ENCODE measurements at places on chromosomes 1 and 21.

- no peak for DNase-seq
Measured at GRCh38 chr1:156111355-156111962, 3.1 kb upstream of the LMNA start.

GRCh38 chr1:2050793-2051682 is 827 bp downstream of the PRKCZ start:
- DNase-seq: no peak

DNA sequence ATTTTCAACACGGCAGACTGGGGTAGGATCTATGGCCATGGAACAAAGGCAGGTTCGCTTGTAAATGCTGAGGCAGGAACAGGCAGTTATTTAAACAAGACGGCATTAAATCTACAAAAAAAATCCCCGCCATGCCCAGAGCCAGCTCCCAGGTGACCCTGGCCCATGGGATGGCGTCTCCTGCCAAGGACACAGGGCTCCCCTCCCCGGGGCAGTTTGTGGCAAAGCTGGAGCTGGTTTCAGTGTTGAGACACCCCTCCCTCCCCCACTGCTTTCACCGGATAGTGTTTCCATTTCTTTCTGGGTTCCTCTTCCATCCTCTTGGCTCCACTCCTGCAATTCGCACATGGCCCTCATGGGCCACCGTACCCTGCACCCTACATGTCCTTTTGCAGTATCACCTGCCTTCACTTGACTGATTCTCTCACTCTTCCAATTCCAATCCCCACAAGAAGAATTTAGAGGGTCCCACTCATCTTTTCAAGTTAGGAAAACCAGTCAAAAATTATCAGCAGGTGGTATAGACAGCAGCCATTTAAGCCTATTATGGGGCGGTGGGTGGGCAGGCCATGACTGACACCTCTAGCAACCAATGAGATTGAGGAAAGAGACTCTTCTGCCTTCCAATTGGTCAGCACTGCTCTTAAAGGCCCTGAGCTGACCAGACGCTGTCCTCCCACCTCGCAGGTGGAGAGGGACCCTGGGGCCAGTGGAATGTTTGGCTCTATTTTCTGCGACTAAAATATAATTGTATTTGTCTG is 52.0 kb downstream of the OLIG1 start:
- DNase-seq: no peak

- no peak for DNase-seq
Measured at GRCh38 chr1:67733681-67734322, 48.8 kb downstream of the GADD45A start.

- no peak for DNase-seq
Measured at GRCh38 chr1:201226178-201226514, 35.5 kb downstream of the IGFN1 start.

DNA sequence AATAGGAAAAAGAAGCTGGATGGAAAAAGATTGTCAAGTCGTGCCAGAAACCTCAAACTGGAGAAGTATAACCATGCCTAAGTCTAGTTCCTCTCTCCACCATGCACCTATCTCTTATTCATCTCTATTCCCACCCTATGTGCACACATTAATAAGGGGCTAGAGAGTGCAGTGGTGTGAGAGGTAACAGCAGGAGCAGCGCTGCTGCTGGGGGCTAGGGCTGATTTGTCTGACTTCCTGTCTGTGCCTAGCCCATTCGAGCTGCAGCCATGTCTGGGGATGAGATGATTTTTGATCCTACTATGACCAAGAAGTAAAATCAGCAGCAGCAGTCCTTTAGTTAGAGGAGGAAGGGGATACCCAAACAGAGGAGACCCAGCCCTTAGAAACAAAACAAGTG is 43.0 kb downstream of the TRIM33 start:
- no peak for DNase-seq

DNA sequence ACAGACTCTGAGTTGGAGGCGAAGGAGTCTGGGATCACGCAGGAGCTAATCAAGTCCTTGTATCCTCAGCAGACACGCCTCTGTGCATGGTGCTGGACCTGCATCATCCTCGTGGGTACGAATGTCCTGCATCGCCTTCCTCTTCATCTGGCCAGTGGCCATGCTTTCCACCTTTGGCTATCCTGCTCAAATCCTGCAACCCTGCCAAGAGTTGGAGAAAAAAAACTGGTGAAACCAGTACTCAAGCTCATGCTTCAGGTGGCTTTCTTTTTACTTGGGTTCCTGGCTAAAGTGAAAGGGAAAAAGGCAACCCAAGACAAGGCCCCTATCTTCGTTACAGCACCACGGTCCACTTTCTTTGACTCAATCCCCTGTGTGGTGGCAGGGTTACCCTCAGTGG is 8.9 kb downstream of the SETSIP start:
- DNase-seq: no peak

- no peak for DNase-seq
Measured at GRCh38 chr1:221884821-221885220, 142.9 kb upstream of the DUSP10 start.

GRCh38 chr1:79726321-79726720 is 719.8 kb upstream of the ADGRL4 start:
- DNase-seq: no peak

DNA sequence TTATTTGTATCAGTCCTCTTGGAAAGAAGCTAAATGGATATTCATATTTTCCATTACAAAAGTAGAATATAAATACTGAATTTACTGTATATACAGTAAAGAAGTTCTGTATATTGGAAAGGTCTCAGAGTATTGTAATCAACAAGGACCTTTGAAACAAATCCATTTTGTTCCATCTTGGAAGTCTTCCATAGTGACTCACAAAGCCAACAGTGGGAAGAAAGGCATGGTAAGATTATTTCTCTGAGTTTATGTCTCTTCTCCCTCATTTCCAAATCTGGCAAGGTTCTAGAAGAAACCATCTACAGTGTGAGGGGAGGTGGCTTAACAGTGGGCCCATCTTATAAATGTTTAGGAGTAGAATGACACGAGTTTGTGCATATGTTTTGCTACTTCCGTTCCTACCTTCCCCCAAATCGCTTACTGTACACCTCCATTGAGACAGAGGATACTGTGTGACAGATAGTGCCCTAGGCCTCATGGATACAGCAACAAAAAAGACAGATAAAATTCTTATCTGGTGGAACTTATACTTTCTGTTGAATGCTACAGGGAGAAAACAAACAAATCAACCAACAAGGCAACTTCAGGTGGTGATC is 22.1 kb upstream of the SSX2IP start:
- no peak for DNase-seq

GRCh38 chr21:37767984-37768383 is 148.3 kb downstream of the KCNJ6 start:
- DNase-seq: no peak

- DNase-seq: no peak
Measured at GRCh38 chr21:27693376-27693775, 726.5 kb upstream of the ADAMTS5 start.

GRCh38 chr21:42039911-42040351 is 29.8 kb upstream of the ZBTB21 start:
- DNase-seq: peak; percentile 70

DNA sequence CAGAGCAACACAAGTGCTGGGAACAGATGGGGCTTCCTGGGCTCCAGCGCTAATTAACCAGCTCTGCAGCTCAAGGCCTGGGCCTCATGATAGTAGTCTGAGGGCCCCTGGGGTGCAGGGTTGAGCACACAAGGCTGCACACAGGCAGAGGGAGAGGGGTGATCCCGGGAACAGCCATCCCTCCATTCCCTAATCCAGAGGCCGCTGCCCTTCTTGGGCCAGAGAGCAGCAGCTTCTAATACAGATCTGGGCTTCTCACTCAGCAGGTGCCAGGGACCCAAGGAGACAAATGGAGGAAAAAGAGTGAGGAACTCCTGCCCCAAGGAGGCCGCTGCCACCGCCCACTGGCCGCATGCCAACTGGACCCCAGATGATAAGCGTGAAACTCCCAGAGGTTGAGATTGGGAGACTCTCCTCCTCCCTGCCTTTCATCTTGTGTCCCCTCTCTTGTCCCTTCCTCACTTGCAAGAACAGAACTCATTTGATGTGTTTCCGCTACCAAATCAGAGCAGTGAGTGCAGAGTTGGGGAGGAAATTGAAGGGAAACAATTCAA is 58.0 kb upstream of the IFNAR2 start:
- DNase-seq: no peak

- peak; percentile 48 for DNase-seq
Measured at GRCh38 chr1:157194731-157195520, 56.7 kb upstream of the ETV3 start.

DNA sequence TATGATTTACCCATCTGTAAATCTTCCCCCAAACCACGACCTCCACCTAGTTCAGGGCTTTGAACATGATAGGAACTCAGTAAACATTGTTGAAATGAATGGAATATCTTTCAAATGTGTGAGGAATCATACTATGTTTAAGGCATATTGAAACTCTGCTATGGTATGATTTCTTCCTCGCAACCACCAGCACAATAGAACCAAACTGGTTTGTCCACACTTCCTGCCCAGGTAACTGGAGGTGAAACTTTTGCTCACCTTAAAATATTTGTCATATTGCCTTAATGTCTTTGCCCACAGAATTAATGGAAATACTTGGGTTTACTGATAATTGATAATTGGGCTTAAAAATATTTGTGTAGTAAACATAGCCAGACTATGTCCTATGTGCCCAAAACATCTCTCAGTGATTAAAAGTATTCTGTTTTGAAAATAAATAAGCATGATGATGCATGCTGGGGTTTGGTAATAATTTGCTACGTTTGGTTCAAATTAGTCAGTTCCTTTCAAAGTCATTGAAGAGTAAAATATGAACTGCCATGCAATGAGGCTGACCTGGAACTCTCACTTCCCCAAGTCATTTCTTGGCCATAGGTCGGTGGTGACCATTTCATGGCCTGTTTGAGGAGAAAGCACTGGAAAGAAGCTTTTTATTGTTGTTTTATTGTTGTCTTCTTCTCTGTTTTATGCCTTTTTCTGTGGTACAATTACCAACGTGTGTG is 73.3 kb downstream of the TNFSF18 start:
- no peak for DNase-seq

DNA sequence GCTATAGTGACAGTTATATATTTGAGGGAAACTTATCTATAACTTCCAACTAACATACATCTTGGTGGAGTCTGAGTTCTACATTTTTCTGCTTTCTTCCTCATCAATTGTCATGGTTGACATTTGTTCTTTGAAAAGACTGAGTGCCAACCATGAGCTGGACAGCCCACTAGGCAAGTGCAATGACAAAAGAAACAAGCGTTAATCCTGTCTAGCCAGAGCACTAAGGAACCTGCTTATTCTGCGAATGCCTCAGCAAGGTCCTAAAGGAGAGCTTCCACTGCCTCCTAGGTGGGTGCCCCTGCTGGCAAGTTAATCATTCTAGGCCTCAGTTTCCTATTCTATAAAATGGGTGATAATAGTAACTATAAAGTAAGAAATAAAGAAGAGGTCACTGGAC is 44.8 kb downstream of the IRF2BP2 start:
- no peak for DNase-seq

DNA sequence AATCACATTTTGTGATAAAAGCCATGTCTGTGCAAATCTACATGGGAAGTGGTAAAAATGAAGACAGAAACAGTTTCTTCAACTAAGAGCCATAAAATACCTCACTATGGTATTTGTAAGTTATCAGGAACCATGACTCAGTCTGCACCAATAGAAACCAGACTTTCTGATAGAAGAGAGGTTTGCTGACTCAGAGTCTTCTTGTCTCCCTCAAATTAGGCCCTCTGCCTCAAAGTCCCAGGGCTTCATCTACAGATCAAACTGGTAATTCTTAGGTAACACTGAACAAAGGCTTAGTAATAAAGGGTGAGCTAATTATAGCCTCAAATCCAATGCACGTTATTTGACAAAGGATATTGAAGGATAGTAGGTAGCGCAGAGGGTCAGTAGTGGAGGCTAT is 30.9 kb upstream of the SSX2IP start:
- DNase-seq: no peak

GRCh38 chr1:25703671-25704266 is 87.2 kb downstream of the MAN1C1 start:
- no peak for DNase-seq

DNA sequence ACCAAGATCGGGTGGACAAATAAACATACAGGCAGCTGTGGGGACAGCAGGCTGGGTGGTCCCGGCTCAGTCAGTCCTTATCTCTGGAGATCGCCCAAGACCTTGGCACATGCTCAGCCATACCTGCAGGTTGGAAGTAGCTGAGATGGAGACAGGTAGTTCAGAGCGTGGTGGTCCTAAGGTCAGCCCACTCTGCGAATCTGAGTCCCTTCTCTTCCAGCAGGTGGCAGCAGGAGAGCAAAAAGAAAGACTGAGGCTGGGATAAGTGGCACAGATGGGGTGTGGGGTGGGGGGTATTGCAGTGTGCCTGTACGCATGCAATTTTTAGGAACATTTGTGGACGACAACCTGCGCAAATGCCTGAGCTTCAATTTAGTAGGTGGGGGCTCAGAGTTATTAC is 104.9 kb downstream of the TENT5C start:
- no peak for DNase-seq
